ENCODE measurements at places on chromosomes 7 and 10.

DNA sequence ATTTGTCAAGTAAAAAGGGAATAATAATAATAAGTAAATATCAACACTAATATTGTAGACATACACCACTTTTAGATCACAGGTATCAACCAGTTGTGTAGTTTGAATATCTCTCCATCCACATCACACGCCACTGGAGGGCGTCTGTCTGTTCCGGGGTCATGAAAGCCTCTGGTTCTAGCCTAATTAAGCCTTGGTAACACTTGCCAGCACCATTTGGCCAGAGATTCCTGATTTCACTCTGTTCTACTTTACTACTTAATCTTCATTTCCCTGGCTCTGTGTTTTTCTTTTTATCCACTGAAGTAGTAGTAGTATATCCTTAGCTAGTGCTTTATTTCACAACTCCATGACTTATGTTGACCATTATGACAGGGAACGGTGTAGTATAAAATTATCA is 285.6 kb upstream of the POM121L12 start:
- no peak for DNase-seq

GRCh38 chr10:13862546-13863233 is 275.9 kb downstream of the PRPF18 start:
- DNase-seq: no peak

GRCh38 chr7:13169356-13169755 is 481.9 kb downstream of the ARL4A start:
- DNase-seq: no peak

- DNase-seq: peak; percentile 50
Measured at GRCh38 chr7:95871075-95871848, 98.9 kb downstream of the DYNC1I1 start.

- peak; percentile 58 for DNase-seq
Measured at GRCh38 chr7:232410-233248, 40.3 kb downstream of the FAM20C start.

- DNase-seq: peak; percentile 75
Measured at GRCh38 chr10:101031796-101032636, 982 bp downstream of the SFXN3 start.

DNA sequence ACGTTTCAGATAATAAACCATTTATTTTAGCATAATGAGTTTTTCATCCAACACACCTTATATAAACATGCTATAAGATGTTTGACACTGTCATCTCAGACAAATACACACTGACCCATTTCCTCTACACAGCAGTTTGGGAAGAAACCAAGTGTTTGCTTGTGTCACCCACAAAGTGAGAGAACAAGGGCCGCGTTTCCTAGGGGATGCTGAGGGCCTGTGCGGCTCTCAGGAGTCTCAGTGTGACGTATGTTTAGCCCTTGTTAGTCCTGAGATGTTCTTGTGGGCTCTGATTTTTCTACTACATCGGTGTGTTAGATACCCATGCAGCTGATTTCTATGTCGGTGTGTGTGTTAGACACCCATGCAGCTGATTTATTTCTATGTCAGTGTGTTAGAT is 266.3 kb downstream of the DIP2C start:
- DNase-seq: no peak

GRCh38 chr10:100847440-100847839 is 65.3 kb upstream of the SLF2 start:
- peak; percentile 55 for DNase-seq

- DNase-seq: no peak
Measured at GRCh38 chr7:25395976-25396375, 167.7 kb upstream of the NPVF start.

DNA sequence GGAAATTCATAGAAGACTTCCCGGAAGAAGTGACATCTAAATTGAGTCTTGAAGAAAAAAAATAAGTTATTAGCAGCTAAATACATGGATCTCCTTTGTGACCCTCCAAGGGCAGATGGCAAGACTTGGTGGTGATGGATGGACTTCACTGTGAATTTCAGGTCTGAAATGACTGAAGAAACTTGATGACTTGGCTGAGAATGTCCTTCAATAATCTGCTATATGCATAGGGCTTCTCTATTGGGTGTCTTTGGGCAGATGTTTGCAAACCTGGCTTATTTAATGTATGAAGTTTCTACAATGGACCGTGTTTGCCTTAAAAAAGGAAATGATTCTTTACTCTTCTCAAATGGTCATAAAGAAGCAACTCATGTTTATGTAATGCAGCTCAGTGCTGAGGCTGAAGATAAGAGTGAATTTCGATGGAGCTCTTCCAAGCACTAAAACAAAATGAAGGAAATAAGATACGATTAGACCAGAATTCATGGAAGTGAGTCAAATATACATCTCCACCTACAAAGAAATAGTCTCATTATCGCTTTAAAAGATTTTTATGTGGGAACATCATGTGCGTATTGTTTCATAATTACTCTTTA is 116.6 kb upstream of the WDR11 start:
- DNase-seq: no peak

DNA sequence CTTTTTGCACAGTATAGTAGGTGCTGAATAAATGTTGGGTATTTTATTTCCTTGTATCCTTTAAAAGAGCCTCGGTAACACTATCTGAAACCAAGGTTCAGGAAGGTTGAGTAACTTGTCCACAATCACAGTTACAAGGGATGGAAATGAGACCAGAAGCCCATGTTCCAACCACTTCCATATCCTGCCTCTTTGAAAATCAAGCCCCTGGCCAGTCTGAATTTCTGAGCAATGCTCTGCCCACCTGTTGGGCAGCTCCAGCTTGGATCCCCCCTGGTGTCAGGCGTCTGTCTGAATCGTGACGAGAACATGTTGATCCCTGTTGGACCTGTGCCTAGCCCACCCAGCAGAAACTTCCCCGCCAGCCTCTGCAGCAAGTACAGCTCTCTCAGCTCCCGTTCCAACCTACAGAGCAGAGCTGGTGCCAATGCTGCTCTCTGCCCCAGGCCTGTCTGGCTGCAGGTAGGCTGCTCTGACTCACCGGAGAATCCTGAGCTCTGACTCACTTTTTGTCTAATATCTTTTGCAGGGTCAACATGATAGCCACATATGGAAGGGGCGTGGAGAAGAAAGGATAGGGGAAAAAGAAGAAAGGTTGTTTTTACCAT is 595.5 kb downstream of the INHBA start:
- DNase-seq: peak; percentile 91

DNA sequence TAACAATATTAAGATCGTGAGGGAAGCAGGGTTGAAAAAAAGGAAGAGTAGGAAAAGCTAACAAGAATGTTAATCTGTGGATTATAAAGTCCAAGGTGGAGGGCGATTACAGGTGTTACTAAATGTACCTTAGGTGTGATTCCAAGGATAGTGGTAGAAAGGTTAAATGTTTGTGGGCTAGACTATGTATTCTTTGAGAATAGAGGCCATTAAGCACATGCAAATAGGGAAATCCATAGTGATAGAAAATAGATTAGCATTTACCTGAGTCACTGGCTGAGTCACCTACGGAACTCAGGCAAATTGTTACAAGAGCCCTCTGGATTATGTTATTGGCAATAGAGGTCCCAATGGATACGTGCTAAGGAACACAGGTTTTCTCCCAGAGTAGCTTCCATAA is 9.0 kb downstream of the MGAM2 start:
- DNase-seq: no peak

- DNase-seq: no peak
Measured at GRCh38 chr10:65550761-65551160, 1375.1 kb upstream of the LRRTM3 start.

GRCh38 chr10:4069491-4069890 is 284.5 kb upstream of the KLF6 start:
- peak; percentile 30 for DNase-seq

GRCh38 chr7:131890176-131890575 is 333.7 kb upstream of the PODXL start:
- no peak for DNase-seq

DNA sequence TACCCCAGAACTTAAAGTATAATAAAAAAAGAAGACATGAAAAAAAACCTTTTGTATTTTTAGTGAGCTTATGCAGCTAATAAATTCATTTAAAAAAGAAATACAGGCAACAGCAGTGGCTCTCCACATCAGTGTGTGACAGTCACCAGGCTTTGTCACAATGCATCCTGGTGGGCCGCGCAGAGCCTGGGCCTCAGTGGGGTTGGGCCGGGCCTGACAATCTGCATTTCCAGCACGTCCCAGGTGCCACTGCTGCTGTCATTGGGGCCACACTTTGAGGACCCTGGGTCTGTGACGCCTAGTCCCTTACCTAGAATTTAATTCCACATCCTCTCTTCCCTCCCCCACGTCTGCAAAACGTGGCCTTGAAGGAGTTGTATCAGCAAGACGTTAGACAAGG is 284.5 kb downstream of the ADARB2 start:
- no peak for DNase-seq

DNA sequence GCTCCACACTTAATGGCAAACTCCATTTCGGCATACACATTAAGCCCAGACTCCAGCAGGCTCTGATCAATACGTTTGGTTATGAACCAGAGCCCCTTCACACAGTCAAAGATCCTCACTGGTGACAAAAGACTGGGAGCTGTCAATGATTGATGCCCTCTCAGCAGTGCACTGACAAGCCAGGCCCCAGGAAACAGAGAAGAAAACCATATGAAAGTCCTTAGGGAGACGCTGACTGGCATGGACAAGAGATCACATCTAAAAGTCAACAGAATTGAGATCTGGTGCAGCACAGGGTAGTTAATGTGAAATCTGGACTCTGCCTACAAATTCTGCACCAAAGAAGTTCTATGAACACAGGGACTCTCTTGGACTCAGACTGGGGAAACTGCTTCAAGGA is 600.9 kb upstream of the NRP1 start:
- no peak for DNase-seq

- DNase-seq: no peak
Measured at GRCh38 chr10:62826273-62826672, 10.1 kb upstream of the EGR2 start.

GRCh38 chr7:46566097-46566774 is 645.2 kb upstream of the IGFBP3 start:
- peak; percentile 17 for DNase-seq

GRCh38 chr7:103432712-103433111 is 13.3 kb downstream of the SLC26A5 start:
- DNase-seq: no peak

GRCh38 chr7:75024922-75025321 is 48.7 kb downstream of the RCC1L start:
- DNase-seq: no peak

- DNase-seq: no peak
Measured at GRCh38 chr10:10797513-10797912, 220.2 kb upstream of the CELF2 start.

- peak; percentile 100 for DNase-seq
Measured at GRCh38 chr7:48084727-48085432, 4.2 kb upstream of the UPP1 start.

- no peak for DNase-seq
Measured at GRCh38 chr10:71388583-71389310, 8.0 kb upstream of the CDH23 start.

GRCh38 chr10:129417870-129418269 is 49.2 kb upstream of the MGMT start:
- DNase-seq: no peak

GRCh38 chr7:99326408-99326782 is 697 bp downstream of the ARPC1A start:
- no peak for DNase-seq

DNA sequence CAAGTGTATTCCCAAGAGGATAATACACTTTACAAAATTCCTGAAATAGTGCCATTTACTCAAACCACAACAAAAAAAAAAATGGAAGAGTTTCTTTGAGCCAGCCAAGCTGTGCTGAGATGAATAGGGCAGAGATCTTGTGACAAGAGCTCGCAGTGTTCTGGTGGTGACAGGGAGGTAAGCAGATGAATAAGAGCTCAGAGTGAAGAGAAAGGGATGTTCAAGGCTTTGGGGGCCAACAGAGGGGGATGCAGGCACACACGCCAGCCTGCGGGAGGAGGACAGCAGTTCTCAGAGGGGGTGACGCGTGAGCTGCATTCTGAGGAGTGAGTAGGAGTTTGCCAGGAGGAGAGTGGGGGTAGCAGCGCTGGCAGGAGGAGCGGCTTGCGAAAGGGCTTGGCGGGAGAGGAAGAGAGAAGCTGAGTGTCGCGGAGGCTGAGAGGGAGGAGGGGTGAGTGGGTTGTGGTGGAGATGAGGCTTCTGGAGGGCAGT is 194.4 kb upstream of the IMMP2L start:
- DNase-seq: peak; percentile 25

- no peak for DNase-seq
Measured at GRCh38 chr10:128017822-128018221, 108.4 kb downstream of the MKI67 start.

DNA sequence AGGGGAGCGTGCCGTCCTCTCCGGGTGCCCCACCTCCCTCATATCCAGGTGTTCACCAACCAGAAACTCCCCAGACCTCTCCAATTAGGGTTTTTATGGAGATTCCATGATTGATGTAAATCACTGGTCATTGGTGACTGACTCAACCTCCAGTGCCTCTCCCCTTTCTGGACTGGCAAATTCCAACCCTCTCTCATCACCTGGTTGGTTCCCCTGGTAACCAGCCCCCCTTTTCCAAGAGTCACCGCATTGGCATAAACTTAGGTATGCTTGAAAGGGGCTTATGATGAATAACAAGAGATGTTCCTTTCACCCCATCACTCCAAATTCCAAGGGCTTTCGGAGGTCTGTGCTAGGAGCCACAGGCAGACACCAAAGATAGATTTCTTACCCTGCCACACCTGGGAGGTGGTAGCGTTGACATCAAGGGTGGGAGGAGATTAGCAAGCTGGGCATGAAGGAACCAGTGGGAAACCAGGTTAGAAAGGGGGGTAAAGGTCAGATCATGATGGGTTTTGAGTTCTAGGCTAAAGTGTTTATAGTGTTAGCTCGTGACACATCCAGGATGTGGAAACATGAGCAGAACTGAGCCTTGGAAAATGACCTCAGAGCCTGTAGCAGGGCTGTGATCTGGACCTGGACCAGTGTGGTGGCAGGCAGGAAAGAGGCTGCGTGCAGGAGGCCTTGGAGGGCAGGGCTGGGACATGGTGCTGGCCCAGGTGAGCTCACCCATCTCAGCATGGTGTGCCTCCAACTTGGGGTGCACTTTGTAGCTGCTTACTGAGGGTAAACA is 45.1 kb downstream of the CAMK1D start:
- peak; percentile 12 for DNase-seq
